ENCODE measurements at places on chromosomes 2 and 18.

DNA sequence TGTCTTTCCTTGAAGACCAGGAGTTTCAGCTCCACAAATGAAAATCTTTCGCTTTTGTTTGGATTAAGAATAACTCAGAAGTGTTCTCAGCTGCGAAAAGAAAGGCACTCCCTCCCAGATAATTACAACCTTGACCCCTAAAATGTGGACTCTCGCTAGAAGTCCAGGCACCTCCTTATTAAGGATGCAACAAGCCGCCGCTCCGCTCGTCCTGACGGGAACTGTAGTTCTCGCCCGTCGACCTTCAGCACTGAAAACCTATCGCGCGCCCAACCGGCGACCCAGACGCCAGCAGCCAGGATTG lies 559 bp downstream of the IMMT start:
- no peak for DNase-seq

DNA sequence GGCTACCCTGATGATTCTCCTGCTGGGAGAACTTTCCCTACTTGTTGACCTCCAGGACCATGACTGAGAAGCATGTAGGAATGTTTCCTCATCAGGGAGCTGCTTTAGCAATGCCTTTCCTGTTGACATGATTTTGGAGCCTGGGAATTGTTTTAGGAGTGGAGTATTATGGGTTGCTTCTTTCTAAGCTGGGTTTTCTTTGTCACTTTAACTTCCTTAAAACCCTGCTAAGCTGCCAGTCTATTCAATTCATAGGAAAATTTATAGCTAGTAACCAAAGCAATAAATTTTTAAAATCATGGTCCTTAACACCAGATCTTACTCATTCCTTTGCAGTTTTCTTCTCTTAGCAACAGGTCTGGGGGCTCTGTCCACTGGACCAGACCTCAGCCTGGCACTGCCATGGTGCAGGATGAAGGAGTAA lies 125.6 kb upstream of the TACR1 start:
- no peak for DNase-seq

- no peak for DNase-seq
These were observed 16.5 kb downstream of the SCLY start for GRCh38 chr2:238077292-238077691.

DNA sequence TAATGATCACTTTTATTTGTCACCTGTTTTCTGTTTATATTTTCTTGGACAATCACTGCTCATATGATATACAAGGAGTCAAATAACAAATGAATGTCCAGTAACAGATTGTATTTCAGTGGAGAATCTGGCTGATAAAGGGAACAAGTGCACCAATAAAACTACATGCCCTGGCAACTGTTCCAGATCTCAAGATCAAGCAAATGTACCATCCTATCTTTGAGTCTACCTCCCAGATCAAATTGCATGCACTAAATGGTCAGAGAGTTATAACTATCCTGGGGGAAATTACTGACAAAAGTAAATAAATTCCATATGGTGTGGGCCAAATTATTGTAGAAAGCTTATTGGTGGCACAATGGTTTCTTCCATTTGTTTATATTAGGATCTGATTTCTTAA lies 452.8 kb downstream of the MBD2 start:
- no peak for DNase-seq

- no peak for DNase-seq
These were observed 1180.9 kb downstream of the LRP1B start for GRCh38 chr2:140949932-140950331.

DNA sequence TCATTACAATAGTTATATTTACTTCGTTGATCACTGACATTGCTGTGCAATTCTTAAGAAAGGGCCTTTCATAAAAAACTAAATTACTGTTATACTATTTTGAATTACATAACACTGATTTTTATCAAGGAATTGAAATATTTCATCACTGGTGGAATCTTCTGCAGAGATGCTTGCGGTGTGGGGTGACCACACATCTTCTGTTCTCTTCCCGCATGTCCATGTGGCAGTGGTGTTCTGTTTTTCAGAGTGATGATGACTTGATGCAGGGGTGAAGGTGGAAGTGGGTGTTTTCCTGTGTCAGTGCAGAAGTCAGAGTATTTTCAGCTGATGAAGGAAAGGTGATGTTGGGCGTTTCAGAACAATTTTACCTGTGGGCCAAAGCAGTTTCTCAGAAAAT lies 7.0 kb downstream of the CNDP2 start:
- DNase-seq = no peak

DNA sequence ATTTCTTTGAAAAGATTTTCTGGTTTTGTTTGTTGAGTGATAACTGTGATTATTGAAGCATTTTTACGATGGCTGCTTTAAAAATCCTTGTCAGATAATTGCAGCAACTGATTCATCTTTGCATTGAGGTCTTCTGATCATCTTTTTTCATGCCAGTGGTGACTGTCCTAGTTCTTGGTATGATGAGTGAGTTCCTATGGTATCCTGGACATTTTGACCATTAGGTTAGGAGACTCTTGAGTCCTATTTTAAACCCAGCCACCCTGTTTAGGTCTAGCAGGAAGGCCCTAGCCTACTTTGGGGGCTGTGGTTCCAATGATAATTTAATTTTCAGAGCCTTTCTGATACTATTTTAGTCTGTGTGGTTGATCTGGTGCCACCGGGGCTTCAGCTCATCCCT lies 72.7 kb upstream of the REV1 start:
- DNase-seq = no peak

DNA sequence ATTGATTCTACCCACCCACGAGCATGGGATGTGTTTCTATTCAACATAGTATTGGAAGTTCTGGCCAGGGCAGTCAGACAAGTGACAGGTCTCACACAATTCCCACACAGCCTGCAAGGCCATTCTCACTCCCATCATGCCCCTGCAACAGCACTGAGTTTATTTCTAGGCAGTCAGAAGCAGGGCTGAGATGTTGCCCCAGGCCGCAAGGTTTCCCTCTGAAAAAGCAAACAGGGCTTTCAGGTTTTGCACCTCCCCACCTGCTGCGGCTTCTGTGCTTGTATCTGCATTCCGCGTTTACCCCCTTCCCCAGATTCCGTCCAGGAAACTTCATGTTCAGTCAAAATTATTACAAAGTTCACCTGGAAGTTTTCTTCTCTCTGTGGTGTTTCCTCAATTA lies 9.4 kb upstream of the TACR1 start:
- DNase-seq = no peak

DNA sequence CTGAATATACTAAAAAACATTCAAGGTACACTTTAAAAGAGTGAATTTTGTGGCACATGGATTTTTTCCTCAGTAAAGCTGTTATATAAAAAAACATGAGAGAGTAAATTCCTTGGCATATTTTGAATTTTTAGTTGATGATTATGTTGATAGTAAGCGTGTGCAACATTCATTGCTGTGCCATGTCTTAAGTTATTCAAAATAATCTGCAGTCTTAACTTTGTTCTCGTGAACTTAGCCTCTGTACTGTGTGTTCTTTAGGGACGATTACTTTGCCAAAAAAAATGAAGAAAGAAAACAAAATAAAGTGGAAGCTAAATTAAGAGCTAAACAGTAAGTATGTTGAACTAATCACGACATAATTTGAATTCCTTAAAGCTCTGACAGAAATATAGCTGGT lies 9.6 kb downstream of the SSB start:
- no peak for DNase-seq

GRCh38 chr2:9806656-9807055 lies 36.6 kb upstream of the TAF1B start:
- no peak for DNase-seq

DNA sequence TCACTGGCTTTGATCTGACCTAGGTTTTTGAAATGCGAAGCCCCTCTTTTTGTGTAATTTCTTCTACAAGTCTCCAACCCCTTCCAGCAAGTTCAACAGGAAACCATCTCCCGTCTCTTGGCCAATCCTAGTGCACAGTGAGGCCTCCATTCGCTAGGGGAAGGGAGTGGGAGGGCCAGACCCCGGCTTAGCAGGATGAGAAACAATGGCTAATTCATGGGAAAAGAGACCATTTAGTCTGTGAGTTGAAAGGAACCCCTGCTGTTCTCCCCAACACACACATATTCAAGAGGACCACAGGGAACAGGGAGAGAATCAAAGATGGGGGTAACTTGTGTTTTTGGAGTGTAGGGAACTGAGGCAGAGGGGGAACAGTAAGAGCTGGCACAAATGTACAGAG lies 83.0 kb downstream of the RTN4 start:
- no peak for DNase-seq

- no peak for DNase-seq
These were observed 3.2 kb downstream of the RPL37A start for GRCh38 chr2:216501854-216502253.

DNA sequence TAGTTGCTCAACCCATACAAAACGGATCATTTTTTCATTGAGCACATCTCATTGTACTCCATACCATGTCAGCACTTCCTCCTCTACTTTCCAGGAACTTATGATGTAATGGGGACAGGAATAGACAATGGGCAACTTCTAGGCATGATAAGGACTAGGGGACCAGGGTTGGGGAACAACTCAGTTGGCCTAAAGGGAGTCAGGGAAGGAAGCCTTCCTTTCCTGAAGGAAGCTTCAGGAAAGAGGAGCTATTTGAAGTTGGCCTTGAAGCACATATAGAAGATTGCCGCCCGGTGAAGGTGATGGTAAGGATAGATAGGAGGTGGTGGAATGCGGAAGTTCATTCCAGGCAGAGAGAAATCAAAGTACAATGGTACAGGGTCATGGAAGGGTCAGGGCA lies 283.9 kb downstream of the SLC8A1 start:
- DNase-seq = no peak

DNA sequence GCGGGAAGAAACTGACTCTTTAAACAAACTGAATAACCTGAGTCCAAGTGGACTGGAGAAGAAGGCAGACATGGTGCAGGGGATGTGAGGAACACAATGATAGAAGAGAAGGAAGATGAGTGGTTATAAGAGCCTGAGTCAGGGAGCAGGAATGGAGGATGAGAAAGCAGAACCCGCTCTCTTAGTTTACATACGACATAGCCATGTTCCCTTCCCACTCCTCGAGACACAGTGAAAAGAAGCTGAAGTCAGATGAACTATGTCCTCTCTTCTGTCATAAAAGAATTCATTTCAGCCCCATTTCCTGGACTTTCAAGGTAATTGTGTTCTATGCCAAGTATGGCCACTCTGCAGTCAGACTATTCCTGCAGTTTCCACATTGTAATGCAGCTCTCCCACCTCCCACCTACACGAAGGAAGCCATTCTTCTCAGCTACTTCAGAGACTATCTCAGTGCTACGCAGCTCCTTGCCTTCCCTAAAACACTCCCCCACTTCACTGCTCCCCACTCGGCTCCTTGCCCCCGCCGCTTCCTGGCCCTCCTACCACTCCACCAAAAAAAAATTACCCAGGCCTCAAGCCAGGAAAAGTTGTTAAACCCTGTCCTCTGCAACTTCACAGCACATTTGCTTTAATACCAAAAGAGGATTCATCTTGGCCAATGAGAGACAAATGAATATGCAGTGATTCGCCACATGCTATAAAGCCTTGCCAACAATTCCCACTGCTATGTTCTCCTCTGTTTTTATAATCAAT lies 323.4 kb upstream of the EPHA4 start:
- no peak for DNase-seq
